ENCODE measurements at places on chromosomes 13 and 19.

- no peak for DNase-seq
These were observed 15.0 kb downstream of the PPP5C start for GRCh38 chr19:46361915-46362314.

- no peak for DNase-seq
These were observed 77.5 kb upstream of the POMP start for GRCh38 chr13:28581451-28581850.

- DNase-seq: no peak
These were observed 1189.7 kb downstream of the EFNB2 start for GRCh38 chr13:105345730-105346129.

GRCh38 chr13:111388851-111389500 is 68.5 kb downstream of the TEX29 start:
- DNase-seq: no peak

- no peak for DNase-seq
These were observed 5.5 kb downstream of the DLEU7 start for GRCh38 chr13:50838031-50838430.

DNA sequence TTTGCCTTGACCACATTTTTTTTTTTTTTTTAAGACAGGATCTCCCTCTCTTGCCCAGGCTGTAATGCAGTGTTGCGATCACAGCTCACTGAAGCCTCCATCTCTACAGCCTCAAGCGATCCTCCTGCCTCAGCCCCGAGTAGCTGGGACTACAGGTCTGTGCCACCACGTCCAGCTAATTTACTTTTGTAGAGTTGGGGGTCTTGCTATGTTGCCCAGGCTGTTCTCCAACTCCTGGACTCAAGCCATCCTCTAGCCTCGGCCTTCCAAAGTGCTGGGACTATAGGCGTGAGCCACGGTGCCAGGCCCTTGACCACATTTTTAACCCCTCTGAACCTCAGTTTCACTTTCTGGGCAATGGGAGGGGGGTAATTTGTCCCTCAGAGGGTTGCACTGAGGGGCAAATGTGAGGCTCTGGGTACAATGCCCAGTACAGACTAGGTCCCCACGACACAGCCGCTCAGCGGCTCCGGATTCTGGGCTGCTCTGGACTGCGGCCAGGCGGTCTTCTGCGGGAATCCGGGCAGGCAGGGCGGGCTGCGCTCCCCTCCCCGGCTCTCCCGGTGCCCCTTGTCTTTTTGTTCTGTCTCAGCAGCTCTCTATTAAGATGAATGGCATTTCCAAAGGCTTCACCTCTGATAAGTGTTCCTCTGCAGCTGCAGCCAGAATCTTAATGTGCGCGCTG is 3.8 kb upstream of the ALOX5AP start:
- no peak for DNase-seq

GRCh38 chr13:73987618-73988017 is 146.6 kb downstream of the KLF12 start:
- no peak for DNase-seq

DNA sequence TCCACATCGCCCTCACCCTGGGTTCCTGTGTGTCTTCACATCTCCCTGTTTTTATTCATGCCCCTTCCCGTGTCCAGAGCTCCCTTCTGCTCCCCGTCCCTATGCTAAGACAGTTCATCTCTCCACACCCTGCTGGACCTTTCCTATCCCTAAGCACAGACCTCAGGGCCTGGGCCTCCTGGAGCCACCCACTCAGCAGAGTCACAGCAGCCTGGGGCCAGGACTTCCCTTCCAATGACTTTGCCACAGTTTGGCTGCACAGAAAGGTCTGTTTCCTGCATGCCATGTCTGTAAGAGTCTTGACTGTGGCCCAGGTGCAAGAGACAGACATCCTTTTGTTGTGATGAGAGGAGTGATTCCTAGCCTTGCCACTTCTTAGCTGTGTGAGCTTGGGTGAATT is 470.7 kb downstream of the TSHZ3 start:
- no peak for DNase-seq

- no peak for DNase-seq
These were observed 816 bp downstream of the RPS28 start for GRCh38 chr19:8321986-8322637.

DNA sequence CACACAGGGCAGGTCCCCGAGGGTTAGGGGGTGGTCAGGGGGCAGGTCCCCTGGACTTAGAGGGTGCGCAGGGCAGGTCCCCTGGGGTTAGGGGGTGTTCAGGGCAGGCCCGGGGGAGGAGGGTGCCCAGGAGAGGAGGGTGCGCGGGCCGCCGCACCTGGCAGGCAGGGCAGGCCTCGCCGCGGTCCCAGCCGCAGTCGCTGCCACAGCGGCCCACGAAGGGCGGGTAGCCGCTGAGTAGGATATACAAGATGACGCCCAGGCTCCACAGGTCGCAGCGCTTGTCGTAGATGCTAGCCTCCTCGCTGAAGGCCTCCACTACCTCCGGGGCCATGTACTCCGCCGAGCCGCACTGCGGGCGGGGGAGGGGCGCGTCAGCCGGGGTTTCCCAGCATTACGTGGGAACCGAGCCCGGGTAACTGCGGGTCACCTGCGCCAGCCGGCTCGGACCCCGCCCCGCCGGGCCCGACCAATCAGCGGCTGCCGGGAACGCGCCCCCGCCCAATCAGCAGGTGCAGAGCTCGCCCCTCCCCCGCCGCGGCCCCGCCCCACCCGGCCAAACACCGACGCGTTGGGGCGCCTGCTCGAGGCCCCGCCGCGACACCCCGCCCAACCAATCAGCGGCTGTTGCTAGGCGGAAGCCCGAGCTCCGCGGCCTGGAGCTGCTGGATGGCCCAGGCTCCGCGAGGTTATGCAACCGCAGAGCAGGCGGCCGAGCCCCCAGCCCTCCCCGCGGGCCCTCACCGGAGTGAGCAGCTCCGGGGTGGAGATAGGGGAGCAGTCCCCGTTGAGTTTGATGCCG is 9.2 kb downstream of the MKNK2 start:
- peak; percentile 59 for DNase-seq

DNA sequence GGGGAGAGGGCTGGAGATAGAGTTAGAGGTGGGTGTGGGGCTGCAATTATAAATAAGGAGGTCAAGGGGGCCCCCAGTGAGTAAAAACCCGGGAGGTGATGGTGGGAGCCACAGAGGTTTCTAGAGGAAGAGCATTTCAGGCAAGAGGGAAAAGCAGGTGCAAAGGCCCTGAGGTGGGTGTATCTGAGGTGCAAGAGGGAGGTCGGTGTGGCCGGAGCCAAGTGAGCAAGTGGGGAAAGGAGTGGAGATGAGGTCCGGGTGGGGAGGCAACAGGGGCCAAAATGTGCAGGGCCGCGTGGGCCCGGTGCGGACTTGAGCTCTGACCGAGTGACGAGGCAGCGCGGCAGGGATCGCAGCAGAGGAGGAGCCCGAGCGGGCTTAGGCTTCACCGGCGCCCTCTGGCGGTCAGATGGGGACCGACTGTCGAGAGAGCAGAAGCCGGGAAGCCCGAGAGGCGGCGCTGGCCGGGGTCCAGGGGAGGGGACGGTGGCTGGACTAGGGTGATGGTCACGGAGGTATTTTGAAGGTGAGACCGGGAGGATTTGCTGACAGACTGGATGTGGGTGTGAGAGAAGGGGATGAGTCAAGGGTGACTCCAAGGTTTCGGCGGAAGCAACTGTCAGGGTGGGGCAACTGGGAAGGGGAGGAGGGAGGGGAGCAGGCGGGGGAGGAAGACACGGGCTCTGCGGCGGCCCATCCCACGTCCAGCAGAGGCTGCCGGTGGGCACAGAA is 17.7 kb upstream of the SPACA4 start:
- DNase-seq: peak; percentile 79

- no peak for DNase-seq
These were observed 838.2 kb downstream of the SLITRK6 start for GRCh38 chr13:84961023-84961422.

GRCh38 chr19:44748426-44749254 is at the start of gene BCL3:
Gene BCL3, plus strand, starts transcription at chr19:44748708. Its CDS starts 83 bp downstream, at chr19:44748791.
- peak; percentile 33 for DNase-seq

- no peak for DNase-seq
These were observed 16.1 kb downstream of the LSM14A start for GRCh38 chr19:34188408-34188807.

- DNase-seq: no peak
These were observed 36.7 kb downstream of the FRY start for GRCh38 chr13:32068255-32068654.

- DNase-seq: no peak
These were observed 144.3 kb downstream of the STK24 start for GRCh38 chr13:98432638-98433037.

- DNase-seq: peak; percentile 30
These were observed at the start of gene TBCB for GRCh38 chr19:36115453-36116343. Gene TBCB, plus strand, starts transcription at chr19:36115468. Its CDS starts 93 bp downstream, at chr19:36115561.

Measured in kidney capillary endothelial cell (primary cell).